Tibial nerve (tissue), 4 donors: ENCODE measurements at places on chromosomes 5 and 9. TPM values are rescaled to one million over a fixed set of nuclear protein-coding genes. Genes with fewer than 3 reads are reported as not detected.

GMCL2 gene
- not detected for total RNA-seq

ASPN gene
- 3.3 TPM for total RNA-seq

SPATA31D4 gene
- total RNA-seq = not detected

PAEP gene
- not detected for total RNA-seq

SNCB gene
- total RNA-seq = not detected

PCDHGA3 gene
- total RNA-seq = 8.8 TPM

SPAAR gene
- 5.9 TPM for total RNA-seq

DNA sequence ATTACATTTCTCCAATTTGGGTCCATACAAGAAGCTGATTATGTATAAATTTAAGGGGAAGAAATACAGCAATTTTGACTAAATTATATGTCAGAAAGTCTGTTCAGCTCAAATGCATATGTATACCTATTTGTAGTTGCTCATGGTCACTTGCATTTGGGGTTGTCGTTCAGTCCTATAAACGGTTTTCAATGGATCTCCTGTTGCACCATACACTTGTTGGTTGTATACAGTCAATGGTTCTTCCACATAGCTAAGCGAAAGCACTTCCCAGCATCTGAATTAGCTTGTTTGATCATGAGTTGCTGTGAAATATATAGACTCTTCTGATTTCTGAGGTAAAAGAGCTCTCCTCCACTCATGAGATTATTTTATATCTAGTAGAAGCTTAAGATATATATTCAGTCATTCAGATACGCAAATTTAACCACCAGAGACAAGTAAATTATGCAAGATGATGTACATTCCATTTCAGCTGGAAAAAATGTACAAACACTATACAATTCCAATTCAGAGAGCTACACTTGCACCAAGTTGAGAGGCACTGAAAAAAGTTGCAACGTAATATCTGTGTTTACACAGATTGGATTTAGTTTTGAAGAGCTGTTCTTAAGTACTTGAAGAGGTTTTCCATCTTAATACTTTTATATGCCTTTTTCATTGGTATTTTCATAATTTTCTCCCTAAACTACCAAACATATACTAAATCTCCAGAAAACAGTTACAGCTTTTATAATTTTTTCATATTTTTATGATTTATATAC is 64.4 kb upstream of the POU5F2 start:
- no peak for DNase-seq

DNA sequence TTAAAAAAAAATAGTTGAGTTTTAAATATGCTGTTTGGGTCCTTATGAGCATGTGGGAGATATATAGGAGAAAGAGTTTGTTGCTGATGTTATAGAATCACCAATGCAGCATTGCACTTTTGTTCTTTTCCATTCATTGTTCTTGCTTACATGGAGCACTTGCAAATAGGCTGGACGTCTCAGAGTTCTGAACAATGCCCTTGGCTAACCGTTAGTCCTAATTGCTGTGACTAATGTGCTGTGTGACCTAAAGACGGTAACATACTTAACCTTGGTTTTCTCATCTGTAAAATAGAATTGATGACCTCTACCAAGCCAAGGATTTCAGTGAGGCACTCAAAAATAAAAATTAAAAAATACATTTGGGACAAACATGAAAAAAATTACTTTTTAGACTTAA is 29.8 kb downstream of the PIK3R1 start:
- DNase-seq = no peak

DNA sequence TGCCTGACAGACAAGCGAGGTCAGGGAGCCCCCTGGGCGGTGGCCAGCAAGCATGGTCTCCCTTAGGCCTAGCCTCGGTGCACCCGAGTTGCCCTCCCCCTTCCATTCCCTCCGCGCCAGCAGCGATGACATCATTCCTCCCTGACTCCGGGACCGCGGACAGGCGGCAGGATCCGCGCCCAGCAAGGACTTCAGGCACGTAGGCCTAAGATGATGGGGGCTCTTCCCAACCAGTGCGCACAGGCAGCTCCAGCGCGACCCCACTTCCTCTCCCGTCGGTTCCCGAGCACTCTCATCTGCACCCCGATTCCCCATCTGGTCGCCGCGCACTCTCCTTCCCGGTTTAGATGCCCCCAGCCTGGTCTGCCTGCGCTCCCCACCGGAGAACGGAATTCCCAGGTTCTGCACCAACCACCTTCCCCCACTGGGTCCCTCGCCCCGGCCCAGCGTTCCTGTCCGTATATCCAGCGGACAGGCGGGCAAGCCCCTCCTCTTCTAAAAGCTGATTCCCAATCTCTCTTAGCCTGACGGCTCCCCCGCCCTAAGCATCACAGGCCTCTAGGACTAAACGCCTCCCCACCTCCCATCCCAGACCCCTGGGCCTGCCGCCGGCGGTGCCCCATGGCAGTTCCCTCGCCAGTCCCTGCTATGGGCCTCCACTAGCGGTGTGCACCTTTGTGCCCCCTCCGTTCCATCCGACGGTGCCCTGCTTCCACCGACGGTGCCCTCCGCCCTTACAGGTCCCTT is 931 bp downstream of the FAM219A start:
- DNase-seq = peak; percentile 45

DNA sequence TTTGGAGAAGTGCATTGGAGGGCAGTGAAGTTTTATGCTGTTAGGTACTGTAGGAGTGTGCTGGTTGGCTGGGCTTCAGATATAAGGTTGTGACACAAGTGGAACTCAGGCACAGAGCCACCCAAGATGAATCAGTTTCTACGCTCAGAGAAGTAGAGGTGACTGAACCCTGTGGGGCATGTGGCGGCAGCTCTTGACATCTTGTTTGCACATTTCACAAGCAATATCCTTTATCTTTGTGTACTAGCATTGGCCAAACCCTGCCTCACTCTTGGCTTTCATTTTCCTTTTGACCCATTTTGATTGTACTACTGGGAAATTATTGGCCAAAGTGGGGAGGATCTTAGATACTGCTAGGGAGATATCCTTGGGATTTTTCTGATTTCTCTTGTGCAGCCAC is 110.0 kb downstream of the PSAT1 start:
- no peak for DNase-seq

GRCh38 chr5:66615894-66616293 is 19.7 kb downstream of the MAST4 start:
- DNase-seq = no peak

DNA sequence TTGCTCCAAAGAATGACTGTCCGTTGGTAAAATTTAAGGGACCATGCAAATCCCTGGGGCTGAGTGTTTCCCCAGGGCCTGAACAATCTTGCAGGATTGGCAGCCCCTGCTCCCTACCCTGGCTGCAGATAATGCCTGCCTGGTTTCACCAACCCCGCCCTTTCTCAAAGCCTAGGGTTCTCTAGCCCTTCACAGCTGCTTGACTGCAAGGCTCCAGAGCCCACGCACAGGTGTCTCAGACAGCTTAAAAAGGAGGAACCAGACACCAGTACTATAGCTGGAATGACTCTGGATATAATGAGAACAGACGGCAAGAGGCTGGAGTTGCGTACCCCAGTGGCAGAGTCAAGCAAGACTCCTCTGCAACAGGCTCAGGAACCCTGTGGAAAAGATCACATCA is 25.2 kb upstream of the TNIP1 start:
- no peak for DNase-seq

GRCh38 chr5:176868126-176868525 is 31.0 kb downstream of the HK3 start:
- no peak for DNase-seq

DNA sequence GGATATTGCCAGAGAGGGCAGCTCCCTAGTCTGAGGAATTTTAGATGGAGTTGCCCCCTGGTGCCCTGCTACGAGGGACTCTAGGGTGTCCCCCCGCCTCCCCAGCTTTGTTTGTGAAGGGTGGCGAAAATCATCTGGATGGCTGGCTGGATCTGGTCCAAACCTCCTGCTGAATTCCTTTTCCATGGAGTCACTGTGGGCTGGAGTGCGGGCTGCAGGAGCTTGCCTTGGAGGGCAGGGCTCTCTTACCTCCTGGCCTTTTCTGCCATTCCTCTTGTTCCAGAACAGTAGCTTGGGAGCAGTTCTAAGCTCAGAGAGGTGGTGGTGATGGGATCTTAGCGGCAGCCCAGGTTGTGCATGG is 2.1 kb downstream of the SYNPO start:
- DNase-seq = peak; percentile 76

DNA sequence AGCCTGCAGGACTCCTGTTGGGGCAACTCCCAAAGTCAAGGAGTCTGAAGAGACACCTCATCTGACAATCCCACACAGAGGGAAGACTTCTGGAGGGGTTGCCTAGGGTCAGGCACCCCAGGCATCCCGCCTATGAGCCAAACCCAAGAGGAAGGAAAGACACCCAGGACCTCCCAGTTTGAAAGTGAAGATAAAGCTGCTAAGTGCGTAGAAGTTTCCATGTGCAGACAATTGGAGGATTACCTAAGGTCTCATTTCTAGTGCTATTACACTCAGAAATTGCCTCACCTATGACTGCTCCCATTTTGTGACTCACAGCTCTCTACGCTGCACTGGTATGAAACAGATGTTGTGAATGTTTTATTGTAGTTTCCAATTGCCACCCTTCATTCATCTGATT is 322.9 kb downstream of the SLIT3 start:
- DNase-seq = no peak

DNA sequence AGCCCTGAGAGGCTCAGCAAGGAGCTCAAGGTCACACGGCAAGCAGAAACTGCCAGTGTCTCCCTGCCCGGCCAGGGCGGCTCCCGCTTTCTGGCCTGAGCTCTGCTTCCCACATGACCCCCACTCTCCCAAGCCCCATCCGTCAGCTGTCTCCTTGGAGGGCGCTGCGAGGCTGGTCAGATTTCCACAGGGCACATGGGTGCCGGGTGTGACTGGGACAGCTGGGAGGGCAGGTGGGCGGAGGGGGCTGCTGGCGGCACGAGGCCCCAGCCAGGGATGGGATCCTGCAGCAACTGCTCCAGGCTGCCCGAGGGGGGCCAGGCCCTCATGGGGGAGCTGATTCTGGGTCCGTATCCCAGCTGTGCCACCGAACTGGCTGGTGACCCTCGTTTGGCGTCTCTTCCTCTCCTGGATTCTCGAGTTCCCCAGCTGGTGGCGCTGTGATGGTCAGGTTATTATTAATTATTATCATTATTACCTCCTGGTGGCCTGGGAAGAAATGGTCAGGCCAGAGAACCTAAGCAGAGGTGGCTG is 12.9 kb upstream of the WDR38 start:
- DNase-seq = no peak

- no peak for DNase-seq
Measured at GRCh38 chr9:96553070-96553469, 66.6 kb downstream of the CDC14B start.

GRCh38 chr9:93996863-93997262 is 41.7 kb upstream of the BARX1 start:
- no peak for DNase-seq

- DNase-seq = no peak
Measured at GRCh38 chr5:6197427-6197826, 180.9 kb downstream of the MED10 start.

GRCh38 chr5:74044936-74045335 is 418.9 kb downstream of the ARHGEF28 start:
- no peak for DNase-seq

GRCh38 chr5:172171118-172171517 is 16.9 kb downstream of the STK10 start:
- no peak for DNase-seq

DNA sequence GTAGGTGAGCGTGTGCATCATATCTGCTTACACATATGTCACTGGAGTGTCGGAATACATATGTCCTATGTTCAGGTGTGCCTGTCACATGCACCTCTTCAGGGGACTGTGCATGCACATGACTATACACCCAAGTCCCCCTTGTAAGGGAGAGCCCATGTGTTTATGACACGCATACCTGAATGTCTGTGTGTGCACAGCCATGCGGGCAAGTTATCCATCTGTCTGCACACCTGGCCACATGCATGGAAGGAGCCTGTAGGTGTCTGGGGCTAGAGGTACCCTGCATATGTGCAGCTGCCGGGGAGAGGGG is 622 bp upstream of the RGS14 start:
- no peak for DNase-seq

DNA sequence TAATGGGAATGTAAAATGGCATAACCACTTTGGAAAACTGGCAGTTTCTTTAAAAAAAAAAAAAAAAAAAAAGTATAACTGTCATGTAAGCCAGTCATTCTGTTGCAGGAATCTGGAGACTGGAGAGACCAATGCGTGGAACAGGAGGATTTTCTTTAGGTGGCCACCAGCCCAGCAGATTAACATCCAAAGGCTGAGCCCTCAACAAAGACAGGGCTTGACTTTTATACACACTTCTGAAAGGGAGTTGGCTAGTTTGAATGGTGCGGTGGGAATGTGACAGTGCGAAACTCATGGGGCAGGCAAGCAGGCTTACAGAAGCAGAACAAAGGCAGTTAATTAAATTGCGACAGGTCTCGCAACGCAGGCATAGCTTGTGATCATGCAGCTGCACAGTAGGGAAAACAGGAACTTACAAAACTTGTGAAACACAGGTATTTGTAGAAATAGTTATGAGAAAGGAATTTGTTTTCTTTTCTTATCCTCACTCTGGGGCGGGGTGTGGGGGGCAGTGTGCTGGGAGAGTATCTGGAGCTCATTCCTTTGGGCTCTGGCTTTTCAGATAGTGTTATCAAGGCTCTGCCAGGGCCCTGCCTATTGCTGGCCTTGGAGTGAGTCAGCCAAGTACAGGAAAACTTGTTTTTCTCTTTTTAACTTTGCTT is 12.0 kb downstream of the UIMC1 start:
- DNase-seq = no peak

DNA sequence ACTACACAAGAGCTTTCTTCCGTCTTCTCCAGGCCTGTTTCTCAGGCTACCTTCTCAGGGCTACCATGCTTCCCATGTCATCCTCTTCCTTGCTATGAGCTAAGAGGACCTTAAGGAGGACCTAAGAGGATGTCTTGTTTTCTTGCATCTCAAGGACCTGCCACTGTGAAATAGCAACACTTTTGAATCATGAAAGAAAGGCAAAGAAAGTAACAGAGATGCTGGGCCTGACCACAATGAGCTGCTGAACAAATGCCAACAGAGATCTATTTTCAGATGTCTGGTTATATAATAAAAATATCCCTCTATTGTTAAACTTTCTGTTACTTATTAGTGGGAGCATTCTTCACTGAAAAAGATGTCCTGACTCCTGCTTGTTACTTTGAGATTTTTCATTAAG is 36.7 kb upstream of the ANXA1 start:
- no peak for DNase-seq

DNA sequence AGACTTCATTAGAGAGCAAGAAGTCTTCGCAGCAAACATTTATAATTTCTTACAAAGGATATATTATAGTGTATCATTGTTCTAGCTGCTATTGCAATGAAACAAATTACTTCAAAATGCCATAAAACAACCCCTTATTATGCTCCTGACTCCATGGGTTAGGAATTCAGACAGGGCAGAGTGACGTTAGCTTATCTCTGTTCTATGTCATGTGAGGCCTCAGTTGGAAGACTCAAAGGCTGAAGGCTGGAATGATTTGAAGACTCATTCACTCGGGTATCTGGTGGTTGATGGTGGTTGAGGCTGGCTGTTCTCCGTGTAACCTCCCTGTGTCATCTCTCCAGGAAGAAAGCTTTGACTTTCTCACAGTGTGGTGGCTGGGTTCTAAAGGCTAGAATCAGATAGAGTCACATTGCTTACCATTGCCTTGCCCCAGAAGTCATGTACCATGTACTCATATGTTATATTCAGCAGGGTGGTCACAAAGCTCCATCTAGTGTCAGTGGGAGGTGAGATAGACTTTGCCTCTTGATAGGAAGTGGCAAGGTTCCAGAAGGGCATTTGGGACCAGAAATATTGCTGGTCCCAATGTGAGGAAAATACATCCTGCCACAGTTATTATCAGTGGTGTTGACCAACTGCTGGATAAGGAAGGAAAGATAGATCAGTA is 226.9 kb downstream of the TMEM38B start:
- no peak for DNase-seq
